ENCODE measurements at places on chromosomes 13 and 19. TPM values are rescaled to one million over a fixed set of nuclear protein-coding genes. Genes with fewer than 3 reads are reported as not detected.

Gene PPP1R13L
- 5.5 TPM for total RNA-seq

Gene EGLN2
- total RNA-seq = 105 TPM

Gene TSHZ3
- total RNA-seq = 15.5 TPM

Gene PSG6
- total RNA-seq = not detected

Gene NFIX
- 69.7 TPM for total RNA-seq

Gene ZNF563
- total RNA-seq = 0.15 TPM

Gene DCUN1D2
- 44.8 TPM for total RNA-seq

Gene FFAR2
- total RNA-seq = not detected

Gene DENND1C
- 0.24 TPM for total RNA-seq

Gene ZNF540
- 0.24 TPM for total RNA-seq

DNA sequence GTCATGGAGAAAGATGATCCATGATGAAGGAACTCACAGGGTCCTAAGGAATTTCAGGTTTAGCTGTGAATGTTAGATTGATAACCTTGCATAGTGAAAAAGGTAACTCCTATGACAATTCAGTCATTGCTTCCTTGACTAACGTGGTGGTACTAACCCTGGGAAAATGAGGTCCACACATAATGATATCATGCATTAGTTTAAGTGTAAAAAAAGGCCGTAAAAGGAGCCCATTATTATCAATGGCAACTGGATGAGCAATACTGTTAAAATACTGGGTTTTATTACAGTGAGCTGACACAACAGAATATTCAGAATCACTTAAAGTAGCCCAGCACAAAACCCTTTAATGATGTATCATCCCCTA is 515.4 kb downstream of the DCT start:
- DNase-seq = no peak

DNA sequence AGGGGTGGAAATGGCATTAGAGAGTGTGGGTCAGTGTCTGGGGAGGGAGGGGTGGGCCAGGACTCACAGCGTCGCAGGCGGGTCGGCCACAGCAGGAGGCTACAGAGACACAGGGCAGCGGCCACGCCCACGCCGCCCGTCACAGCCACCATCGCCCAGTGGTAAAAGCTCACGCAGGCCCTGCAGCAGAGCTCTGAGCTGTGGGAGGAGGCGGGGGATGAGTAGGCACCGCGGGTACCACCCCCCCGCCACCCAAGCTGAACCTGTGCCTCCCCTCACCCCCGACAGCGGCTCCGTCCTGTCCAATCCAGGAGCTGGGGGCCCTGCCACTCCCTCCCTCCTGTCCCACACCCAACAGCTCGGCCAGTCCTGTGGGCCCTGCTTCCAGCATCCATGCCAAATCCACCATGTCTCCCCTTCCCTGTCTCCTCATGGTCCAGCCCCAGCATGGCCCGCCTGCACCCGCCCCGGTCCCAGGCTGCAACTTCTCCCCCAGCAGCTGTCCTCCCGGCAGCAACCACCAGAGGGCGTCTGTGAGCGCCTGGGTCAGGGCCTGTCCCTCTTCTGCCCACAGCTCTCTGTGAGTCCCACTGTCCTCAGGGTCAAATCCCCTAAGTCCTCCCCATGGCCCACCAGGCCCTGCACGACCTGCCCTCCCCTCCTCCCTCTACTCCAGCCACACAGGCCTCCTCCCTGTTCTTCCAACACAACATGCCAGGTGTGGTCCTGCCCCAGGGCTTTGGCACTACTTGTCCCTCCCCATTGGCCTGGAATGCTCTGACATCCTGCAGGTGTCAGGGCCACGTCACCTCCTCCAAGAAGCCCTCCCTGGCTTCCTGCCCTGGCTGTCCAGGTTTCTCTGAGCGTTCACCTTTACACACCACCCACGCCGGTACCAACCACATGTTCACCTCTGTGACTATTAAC is 6.0 kb downstream of the TEKTIP1 start:
- DNase-seq = peak; percentile 61

- DNase-seq = no peak
These were observed 16.0 kb downstream of the FGF9 start for GRCh38 chr13:21686751-21687391.

GRCh38 chr13:79786176-79786575 is 305.2 kb downstream of the NDFIP2 start:
- DNase-seq = no peak

DNA sequence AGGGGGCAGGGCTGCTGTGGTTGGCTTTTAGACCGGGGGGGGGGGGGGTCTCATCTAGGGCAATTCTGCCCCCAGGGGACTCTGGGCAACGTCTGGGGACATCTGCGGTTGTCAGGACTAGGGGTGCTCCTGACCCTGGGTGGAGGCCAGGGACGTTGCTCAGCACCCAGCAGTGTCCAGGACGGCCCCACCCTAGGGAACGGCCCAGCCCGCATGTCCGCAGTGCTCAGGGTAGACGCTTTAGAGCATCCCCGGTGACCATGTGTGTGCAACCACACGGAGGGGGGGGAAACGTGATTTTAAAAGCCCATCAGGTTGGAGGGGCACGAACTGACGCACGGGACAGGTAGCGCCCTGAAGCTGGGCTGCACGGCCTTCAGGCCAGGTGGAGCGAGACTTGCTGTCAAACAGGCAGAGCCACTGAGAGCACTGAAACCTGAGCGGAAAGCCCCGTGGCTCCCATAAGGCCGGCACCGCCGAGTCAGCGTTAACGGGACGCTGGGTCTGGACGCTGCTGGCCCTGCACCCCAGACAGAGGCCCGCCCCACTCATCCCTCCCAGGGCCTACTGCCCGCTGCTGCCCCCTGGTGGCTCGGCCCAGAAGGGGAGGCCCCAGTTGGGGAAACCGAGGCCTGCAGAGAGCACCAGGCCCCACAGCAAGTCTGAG is 8.3 kb downstream of the CACTIN start:
- DNase-seq = peak; percentile 66

DNA sequence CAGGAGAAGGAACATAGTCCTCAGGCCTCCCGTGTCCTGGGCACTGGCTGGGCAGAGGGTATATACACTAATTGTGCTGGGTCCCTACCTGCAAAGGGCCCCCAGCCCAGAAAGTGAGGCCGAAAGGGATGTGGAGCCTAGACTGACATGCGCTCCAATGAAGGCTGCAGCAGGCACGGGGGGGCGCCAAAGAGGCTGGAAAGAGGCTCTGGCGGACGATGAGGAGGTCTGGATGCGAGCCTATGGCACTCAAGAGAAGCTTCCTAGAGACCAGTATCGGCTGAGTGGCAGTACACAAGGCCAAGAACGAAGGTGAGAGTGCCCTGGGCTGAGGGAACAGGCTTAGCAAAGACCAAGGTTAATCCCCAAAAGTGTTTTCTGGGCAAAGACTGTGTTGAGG is 16.6 kb downstream of the VRK3 start:
- DNase-seq = peak; percentile 49

DNA sequence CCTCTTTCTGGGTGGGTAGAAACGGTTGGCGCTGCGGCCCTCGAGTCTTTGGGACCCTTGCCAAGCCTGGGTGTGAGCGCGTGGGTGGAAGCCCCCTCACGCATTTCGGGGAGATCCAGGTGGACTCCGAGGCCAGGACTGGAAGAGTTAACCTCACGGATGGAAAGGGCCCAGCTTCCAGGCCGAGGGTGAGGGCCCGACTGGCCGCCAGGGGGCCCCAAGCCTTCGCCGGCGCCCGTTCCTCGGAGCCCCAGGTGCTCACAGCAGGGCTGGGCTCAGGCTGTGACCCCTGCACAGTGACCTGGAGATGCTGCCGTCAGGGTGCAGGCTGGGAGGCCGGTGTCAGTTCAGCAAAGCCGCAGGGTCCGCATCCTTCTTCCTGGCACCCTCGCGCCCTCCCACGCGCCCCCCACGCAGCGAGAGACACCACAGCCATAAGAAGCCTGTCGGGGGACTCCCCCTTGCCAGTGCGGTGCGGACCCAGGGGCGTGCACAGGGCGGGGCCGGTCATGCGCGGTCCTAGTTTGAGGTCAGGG is 34.2 kb upstream of the TMEM255B start:
- DNase-seq = peak; percentile 37

DNA sequence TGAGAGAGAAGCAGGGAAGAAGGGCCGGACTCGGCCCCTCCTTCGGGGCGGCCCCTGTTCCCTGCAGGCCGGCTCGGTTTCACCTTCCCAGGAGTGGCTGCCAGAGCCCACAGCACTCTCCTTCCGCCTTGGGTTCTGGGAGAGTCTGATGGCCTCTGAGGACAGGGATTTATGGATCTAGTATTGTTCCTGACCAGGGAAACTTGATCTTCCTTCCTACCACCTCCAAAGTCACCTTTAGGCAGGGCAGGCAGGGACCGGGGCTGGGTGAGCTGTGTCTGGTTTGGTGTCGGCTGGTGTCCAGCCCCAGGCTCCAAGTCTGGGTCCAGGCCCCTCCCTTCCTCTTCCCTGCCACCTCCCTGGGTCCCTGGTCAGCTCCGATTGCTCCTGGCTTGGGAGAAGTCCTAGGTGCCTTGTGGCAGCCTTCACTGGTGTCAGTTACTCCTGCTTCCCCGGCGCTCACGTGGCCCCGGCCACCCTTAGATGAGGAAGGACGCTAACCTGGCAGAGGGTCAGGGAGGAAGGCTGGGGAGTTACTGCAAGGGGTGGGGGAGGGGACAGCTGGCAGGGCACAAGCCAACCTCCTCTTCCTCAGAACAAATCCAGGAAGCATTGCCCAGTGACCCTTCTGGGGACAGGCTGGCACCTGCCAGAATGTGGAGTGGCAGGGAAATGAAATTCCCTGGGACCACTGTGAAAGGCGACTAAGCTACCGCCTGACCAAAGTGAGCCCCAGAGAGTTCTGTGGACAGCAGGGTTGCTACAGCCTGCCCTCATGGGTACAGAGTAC is 18.8 kb downstream of the RFX1 start:
- no peak for DNase-seq

GRCh38 chr19:38710928-38711725 is 33.1 kb downstream of the CAPN12 start:
- DNase-seq = no peak

GRCh38 chr19:7900401-7900870 is 3.2 kb upstream of the MAP2K7 start:
- DNase-seq = no peak

DNA sequence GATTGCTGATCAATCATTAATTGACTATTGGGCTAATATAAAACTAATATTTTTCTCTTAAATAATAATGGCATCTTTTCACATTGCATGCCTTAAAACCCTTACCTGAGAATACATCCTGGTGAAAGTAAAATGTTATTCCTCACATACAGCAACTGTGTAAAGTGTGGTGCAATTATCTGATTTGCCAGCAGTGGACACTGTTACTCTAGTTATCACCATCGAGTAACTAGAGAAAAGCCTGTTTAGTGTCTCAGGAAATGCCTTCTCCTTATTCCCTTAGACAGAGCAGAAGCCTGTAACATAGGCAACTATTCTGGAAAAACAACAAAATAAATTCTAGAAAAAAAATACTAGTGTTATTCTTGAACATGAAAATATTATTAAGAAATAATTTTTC is 459.8 kb downstream of the FGF14 start:
- peak; percentile 80 for DNase-seq
